ENCODE measurements at places on chromosomes 12 and 14.
A peak's percentile ranks its signal among the peaks of the same experiment; 100 is the strongest.

- no peak for DNase-seq
Observed at GRCh38 chr12:31645924-31646323, 13.6 kb upstream of the ETFBKMT start.

- peak; percentile 88 for DNase-seq
Observed at GRCh38 chr12:124389138-124389724, 94.3 kb downstream of the RFLNA start.

DNA sequence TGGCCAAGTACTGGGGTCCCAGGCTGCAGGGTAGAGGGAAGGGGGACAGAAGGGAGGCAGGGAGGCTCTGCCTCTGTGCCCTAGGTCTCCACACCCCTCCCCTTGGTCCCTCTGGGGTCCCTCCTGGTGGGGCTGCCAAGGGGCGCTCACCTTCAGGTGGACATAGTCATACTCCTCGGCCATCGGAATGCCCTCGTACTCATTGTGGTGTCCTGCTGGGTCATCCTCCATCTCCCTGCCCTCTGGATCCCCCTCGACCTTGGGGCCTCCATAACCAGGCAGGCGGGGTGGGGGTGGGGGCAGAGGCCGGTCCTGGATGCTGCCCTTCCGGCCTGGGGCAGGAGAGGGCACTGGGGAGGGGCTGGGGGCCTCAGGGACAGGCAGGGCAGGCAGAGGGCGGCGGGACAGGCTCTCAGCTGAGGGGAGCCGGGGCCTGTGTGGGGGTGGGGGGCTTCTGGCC, 5.8 kb downstream of the EFS start:
- DNase-seq = no peak

DNA sequence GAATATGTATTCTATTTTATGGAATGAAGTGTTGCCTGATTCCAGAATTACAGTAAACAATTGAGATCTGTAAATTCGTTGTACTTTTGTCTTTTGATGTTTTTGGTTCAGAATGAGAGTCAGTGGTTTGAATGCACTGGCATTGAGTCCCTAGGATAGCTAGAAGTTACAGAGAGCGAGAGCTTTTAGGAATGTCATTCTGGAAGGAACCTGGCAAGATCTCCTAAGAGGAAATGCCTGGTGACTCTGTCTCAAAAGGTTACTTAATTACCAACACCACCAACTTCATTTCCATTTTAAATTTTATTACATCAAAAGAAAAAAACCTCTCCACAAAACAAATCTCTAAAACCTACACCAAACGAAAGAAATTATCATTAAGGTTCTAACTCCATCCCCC, 6.0 kb upstream of the CEBPE start:
- no peak for DNase-seq

GRCh38 chr12:26705851-26706250, 127.1 kb downstream of the ITPR2 start:
- no peak for DNase-seq

DNA sequence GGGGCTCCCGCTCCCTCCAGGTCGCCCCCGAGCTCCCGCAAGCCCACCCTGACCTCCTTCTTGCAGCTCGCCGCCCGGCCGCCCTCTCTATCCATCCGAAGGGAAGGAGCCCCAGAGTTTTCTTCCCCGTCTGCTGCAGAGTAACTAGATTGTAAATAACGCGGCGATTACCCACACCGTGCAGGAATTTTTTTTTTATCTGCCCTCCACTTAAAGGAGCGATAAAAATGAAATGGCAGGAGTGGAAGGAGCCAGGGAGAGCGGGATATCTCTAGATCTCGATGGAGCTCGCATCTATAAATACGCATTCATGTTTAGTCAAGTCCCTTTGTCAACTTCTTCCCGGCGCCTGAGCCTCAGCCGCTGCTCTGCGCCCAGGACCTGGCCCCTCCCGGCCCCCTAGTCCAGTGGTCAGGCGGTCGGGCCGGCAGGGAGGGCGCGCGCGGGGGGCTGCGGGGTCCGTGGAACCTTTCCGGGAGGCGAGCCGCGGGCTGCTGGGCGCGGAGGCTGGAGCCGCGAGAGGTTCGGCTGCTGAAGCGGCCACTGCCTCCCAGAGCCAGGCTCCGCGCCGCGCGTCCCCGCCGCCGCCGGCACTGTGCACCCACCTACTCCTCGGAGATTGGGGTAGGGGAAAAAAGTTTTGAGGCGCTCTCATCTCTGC, 386.0 kb downstream of the BCAT1 start:
- peak; percentile 91 for DNase-seq

GRCh38 chr12:33000016-33000415, 103.4 kb upstream of the PKP2 start:
- DNase-seq = no peak

GRCh38 chr14:49861699-49862088, 9.1 kb upstream of the NEMF start:
- DNase-seq = no peak

GRCh38 chr12:11621797-11622423, 27.6 kb upstream of the ETV6 start:
- DNase-seq = peak; percentile 11

DNA sequence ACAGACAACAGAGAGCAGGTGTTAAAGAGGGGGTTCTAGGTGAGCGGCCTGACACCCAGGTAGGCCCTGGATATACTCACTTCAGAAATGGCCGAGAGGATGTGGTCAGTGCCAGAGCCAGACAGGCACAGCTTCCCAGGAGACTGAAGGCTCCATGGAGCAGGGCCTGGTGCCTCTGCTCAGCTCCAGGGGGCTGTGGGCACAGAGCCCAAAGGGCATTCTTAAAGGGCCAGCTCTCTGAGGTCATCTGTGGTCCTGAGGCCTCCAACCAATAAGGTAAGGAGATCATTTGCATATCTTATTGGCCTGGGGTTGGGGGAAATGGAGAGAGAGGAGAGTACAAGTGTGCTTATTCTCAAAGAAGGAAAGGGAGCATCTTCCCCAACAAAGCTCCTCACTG, 9.7 kb upstream of the PCK2 start:
- DNase-seq = no peak

DNA sequence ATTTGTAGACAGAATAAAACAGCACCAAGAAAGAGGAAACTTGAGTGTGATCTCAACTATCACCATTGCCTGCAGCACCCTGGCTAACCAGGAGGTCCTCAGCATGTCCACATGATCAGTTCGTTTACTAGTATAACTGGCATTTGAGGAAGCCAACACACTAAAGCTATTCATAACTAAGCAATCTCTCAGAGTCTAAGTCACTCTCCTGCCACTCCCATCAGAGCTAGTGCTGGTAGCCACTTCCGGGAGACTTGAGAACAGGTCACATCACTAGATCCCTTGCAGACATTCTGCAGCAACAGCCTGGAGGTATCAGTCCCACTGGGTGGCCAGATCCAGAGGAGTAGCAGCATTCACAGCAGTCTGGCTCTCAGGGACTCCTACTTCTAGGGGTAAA, 352.9 kb upstream of the OR4E1 start:
- DNase-seq = no peak

DNA sequence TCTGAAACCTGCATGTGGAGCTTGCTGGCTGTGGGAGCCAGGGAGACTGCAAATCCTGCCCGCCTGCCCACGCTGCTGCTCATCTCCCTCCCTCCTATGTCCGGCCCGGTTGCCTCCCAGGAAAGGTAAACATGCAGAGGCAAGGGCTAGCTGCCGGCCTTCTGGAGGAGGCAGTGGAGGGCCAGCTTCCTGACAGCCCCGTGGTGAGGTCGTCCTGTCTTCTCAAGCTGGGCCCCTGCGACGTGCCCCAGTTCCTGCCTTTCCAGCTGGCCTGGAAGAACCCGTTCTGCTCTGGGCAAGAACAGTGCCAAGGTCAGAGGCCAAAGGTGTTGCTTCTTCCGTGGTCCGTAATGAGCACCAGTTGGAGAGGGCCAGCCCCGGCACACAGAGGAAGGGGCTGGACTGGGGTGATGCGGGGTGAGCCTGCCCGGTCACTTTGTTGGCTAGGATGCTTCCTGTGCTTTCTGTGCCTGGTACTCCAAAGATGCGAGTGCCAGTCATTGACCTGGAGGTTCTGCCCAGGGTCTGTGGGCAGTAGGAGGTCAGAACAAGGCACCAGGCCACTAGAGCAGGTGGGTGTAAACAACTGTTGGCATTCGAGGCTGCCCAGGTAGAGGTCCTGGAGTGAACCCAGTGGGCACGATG, 25.3 kb downstream of the TPCN1 start:
- peak; percentile 24 for DNase-seq

GRCh38 chr14:22803687-22803974, 11.6 kb downstream of the SLC7A7 start:
- DNase-seq = no peak

DNA sequence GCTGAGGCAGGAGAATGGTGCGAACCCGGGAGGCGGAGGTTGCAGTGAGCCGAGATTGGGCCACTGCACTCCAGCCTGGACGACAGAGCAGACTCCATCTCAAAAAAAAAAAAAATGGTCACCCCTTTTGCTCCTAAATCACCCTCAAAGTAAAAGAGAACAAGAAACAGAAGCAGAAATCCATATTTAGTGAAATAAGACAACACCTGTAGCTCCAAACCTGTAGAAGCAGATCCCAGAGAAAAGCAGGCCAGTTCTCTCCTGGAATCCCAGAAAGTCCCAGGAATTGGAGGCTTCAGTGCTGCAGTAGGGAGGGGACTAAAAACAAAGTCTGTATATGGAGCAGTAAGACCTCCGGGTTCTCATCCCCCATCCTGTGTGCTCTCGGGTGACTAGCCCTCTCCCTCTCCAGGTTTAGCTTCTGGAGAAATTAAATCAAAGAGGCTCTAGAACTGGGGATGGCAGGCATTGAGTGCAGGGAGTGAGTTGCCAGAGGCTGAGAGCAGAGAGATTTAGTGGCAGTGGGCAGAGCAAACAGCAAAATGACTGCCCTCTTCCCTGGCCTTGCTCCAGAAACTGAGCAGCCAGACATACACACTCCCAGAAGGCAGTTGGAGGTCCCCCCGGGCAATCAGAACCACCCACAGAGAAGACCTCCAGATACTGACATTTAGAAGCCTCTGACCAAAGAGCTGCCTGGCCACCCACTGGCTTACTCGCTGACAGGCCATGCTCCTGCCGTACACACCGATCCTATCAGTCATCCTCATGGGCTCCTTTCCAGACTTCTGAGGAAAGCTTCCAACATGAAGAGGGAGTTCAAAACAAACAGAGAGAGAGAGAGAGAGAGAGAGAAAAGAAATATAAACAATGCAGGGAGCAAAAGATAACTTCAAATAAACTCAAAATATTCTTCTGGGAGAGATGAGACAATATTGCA, 6.3 kb upstream of the MLXIP start:
- peak; percentile 57 for DNase-seq

GRCh38 chr14:100592972-100593371, 5.8 kb upstream of the BEGAIN start:
- DNase-seq = peak; percentile 1

DNA sequence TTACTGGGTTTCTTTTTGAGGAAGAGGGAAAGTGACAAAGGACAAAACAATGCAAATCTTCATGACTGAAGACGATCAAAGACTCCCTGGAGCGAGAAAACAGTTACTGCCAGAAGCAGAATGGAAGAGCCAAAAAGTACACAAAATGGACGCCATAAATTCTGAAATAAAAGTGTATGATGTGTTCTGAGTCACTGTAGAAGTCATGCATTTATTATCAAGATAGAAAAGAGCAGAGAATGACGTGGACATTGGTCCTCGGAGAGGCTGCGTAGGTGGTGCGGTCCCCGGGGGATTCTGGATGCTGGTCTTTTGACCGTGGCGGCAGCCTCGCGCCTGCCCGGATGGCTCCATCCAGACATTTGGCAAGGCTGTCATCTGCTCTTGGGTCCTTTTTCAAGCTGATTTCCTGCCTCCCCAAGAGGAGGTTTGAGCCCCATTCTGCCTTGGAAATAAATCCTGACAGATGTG, 52.8 kb downstream of the C14orf132 start:
- peak; percentile 30 for DNase-seq

DNA sequence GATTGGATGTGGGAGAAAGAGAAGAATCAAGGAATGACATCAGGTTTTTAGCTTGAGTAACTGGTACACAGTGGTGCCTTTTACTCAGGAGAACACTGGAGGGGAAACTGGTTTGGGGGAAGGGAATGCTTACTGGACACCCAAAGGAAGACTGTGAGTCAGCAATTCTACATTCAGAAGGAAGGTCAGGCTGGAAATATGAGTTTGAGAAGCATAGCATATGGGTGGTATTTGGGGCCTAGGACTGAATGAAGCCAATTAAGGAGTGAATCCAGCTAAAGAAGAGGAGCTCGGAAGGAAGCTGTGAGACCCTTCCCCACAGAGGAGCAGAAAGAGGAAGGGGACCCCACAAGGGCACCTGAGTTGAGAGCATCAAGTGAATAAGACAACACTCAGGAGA, 35.4 kb downstream of the DMAC2L start:
- DNase-seq = no peak

DNA sequence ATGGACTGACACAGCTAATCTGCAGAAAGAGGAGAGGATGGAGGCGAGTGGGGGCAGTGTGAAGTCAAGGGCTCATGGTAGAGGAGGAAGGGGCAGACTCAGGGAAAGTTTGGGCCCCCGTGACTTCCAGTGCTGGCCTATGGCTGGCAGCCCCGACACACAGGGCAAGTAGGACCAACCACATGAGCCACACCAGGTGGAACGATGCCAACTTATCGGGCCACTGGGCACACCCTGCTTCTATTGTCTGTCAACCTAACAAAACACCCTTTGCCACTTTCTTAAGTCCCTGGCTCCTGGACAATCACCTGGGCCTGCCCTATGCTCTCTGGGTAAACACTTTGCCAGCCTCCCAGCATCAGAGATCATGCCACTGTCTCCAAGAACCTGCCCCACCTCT, 65.2 kb upstream of the PSMC1 start:
- DNase-seq = no peak

- no peak for DNase-seq
Observed at GRCh38 chr14:54396183-54396492, 669 bp upstream of the CDKN3 start.

GRCh38 chr14:55976655-55977054, 141.6 kb upstream of the PELI2 start:
- DNase-seq = no peak

- DNase-seq = no peak
Observed at GRCh38 chr12:97939156-97939555, 476.6 kb downstream of the RMST start.

GRCh38 chr14:36940476-36940875, 231.9 kb downstream of the SLC25A21 start:
- no peak for DNase-seq

Measured in retina (tissue), 1 donor.